Caudate nucleus (tissue), 63 donors: ENCODE measurements at places on chromosomes 5 and 9.

DNA sequence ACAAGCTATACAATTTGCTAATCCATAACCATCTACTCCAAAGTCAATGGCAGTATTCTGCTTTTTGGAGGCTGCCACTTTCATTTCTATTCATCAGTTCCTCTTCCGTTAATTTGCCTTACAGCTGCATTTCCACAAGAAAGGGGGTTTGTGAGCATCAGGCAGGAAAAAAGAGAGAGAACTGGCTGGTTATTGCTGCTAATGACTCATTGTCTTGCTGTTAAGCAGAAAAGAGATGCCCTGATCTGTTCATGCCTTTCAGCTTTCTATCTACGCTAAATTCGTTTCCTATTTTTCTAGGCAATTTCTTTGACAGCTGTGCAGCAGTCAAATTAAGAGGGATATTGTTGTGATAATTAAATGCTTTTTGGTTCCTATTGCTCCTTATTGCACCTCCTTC is 65.9 kb upstream of the GNAQ start:
- no peak for DNase-seq

DNA sequence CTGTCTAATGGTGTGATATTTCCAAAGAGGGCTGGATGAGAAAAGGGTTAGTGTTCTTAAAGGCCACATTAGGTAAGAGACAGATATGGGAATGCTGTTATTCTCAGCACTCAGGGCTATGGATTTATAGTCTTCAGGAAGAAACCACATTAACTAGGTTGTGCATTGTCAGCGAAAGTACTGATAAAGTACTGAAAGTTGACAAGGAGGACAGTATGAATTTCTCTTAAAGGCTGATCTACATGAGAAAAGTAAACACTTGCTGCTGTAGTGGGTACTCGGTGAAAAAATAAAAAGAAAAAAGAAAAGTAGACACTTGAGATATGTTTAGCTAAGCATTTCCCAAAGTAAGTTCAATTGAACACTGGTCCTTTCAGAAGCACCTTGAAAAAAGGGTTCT is 381.0 kb upstream of the RPS23 start:
- no peak for DNase-seq

DNA sequence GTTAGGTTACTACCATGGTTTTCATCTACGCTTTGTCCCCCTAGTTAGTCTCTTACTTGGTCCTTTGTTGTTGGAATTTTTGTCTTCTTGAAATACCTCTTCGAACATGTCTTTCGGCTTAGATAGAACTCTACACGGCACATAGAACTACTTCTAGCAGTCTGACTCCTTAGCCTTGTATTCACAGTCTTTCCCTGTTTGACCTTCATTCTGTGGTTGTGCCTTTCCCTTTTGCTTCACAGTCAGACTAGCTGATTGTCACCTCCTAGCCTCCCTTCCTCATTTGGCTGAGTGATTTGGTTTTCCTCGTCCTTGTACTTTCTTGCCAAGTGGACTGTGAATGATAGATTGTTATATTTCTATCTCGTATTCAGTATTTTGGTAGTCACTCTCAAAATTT is 10.7 kb downstream of the SMAD5 start:
- DNase-seq = no peak

DNA sequence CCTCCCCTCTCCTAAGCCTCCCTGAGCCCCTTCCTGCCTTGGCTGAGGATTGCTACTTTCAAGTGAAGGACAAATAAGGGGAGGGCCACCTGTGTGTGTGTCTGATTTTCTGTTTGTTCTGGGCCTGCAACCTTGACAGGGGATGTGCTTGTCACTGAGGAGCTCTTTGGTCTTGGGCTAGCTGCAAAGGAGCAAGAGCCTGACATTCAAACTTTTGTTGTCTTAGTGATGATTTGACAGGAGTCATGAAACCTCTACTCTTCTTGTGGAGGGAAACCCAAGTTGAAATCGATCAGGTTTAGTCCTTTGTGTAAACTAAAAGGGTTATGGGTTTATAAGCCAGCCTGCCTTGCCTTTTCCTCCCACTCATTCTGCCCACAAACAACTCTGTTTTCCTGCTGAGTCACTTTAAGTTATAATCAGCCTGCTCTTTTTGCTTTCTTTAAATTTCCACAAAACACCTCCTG is 16.9 kb downstream of the CLTA start:
- no peak for DNase-seq

- no peak for DNase-seq
These were observed 87.0 kb downstream of the ANGPTL2 start for GRCh38 chr9:127035423-127035822.

GRCh38 chr9:78171651-78172050 is 64.2 kb upstream of the CEP78 start:
- no peak for DNase-seq

DNA sequence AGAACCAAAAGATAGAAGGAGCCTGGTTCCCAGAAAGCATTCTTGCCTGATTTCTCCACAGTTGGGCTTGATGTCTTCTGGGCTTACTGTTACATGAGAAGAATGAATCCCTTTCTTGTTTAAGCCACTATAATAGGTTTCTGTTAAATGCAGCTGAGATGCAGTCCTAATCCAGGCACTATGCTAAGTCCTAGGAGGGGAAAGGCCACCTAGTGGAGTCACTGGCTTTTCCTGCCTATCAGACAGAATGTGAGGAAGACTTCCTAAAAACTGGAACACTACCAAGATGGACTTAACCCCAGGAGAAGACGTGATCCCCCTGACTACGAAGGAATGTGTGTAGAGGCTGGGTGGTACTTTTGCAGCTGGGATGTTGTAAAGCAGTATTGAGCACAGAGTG is 34.3 kb upstream of the FSD1L start:
- DNase-seq = no peak

GRCh38 chr5:56128113-56128512 is 105.0 kb downstream of the ANKRD55 start:
- DNase-seq = no peak

DNA sequence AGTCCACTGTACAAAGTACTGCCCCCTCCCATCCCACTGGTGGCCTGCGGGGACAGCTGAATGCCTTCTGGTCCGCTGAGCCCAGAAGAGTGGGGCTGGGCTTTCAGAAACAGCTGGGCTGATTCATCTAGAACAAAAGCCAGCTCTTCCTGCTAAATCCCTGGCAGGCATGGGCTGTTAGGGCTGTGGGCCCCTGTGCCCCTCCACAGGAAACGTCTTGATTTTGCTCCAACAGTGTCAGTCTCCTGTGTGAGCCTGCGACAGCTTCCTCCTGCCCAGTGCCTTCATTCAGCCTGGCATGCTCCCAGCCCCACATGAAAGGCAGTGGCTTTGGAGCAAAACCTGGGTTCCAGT is 6.9 kb upstream of the GSN start:
- peak; percentile 75 for DNase-seq

DNA sequence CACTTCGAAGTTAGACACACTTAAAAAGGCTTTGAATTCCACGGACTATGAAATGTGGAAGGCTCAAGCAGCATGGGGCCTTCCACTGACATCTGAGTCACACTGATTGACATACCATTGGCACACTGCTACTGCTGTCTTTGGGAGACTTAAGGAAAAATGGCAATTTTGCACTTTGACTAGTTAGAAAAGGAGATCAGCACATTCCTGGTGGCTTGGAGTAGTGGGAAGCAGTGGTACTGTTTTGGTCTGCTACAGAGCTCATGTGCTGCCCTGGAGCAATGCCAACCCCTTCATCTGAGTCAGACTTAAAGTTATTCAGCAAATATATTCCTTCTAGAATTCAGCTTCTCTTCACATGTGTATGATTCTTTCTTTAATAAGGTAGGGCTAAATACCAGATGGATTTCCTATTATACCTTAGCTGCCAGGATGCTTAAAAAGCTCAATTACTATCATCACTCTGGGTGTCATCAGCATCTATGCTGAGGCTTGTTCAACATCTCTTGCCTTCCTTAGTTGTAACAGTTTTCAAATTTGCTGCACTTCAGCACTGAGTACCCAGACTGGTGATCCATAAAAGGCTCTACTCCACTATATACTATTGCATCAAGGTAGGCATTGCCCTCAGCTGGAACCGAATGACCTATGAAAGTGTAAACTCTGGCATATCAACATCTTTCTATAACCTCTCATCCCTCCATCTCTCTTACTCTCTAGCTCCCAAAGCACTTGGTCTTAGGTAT is 42.3 kb upstream of the MOCS2 start:
- no peak for DNase-seq

GRCh38 chr9:132472599-132472998 is 62.6 kb downstream of the CFAP77 start:
- no peak for DNase-seq

DNA sequence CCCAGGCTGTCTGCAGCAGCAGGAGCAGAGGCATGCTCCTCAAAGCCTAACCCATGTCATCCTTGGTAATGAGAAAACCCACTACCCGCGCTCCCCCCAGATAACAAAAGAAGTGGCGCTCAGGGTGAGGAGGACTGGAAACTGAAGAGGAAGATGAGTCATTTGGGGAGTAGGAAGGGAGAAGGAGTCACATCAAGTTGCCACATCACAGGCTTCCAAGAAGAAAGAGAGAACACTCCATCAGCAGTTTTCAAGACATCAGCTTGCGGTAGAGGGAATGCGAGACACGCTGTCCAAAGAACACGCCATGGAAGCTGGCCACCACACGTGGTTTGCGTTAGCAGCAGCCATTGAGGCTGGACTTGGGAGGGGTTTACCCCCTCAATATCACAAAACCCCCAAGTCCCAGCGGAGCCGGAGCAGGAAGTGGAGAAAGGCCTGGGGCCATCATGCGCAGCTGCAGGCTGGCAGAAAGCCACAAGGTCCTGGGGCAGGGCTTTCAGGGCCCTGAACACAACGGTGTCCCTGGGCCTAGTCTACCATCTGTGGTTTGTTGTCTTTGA is 41.5 kb downstream of the SH3PXD2B start:
- DNase-seq = no peak

DNA sequence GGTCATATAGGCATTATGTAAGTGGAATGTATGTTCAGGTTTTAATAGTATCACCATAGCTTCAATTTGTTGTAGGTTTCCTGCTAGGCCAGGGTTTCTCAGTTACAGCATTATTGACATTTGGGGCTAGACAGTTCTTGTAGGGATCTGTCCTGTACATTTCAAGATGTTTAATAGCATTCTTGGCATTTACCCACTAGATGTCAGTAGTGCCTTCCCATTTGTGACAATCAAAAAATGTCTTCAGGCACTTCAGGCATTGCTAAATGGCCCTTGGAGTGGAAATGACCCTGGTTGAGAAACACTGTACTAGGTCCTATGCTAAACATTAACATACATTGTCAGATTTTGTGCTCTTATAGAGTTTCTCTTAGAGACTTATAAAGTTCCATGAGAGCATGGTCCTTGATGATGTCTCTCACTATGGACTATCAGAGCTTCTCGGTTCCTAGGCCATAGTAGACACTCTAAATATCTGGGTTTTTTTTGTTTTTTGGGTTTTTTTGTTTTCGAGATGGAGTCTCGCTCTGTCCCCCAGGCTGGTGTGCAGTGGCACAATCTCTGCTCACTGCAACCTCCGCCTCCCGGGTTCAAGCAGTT is 1.4 kb downstream of the KIF20A start:
- no peak for DNase-seq

GRCh38 chr5:160071516-160071915 is 47.7 kb downstream of the PWWP2A start:
- DNase-seq = peak; percentile 3

- no peak for DNase-seq
These were observed 12.0 kb downstream of the GLRX start for GRCh38 chr5:95810305-95811125.

- DNase-seq = no peak
These were observed 37.8 kb downstream of the BHMT start for GRCh38 chr5:79149433-79149832.

DNA sequence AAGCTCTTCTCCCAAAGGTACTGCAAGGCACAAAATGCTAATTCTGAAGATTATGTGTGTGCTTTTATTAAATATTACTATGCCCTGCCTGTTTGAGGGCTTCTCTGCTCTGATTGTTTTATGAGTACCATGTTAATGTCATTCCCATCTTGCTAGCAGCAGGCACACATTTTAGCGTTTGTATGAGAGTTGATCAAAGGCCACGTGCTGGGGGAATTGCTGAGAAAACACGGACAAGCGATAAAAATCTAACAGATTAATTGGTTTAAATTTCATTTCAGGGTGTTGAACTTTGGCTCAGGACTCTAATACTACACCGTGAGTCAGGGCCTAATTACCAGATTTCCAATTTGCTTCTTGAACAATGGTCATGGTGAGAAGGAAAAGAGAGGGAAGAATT is 298.4 kb downstream of the EBF1 start:
- no peak for DNase-seq

GRCh38 chr9:93001031-93001430 is 53.7 kb downstream of the FGD3 start:
- DNase-seq = no peak

DNA sequence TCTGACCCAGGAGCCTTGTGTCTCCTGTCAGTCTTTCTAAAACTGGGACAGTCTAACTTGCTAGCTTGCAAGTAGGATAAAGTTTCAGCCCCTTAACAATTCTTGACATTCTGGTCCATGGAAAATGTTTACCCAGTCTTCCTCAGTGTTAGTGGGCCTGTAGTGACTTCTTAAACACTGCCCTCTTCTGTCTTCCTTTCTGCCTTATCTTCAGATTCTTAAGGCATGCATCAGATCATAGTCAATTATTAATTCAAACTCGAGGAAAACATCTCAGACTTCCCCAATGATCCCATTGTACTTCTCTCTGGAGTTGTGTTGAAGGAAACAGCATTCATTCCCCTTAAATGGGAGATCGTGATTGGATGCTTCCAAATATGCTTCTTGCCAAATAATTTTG is 1199.8 kb downstream of the DTWD2 start:
- DNase-seq = no peak

DNA sequence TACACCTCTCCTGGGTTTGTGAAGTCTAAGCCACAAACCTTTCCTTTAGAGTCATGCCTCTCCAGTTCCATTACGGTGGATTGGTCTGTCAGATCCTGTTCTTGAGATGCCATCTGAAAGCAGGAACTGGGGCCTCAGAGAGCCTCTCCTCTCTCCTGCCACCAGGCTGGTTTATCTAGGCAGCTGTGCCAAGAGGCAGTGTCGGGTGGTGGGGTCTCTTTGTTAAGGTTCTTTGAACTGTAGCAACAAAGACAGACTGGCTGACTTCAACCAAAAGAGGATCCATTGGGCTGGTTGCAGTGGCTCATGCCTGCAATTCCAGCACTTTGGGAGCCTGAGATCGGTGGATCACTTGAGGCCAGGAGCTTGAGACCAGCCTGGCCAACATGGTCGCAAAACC is 66.0 kb upstream of the ANGPTL2 start:
- DNase-seq = no peak

- DNase-seq = no peak
These were observed 53.1 kb downstream of the MAP1B start for GRCh38 chr5:72160329-72160728.

- no peak for DNase-seq
These were observed 872 bp upstream of the SMIM3 start for GRCh38 chr5:150777685-150778084.
